ENCODE measurements at places on chromosomes 7 and 10.
A peak's percentile ranks its signal among the peaks of the same experiment; 100 is the strongest.

DNA sequence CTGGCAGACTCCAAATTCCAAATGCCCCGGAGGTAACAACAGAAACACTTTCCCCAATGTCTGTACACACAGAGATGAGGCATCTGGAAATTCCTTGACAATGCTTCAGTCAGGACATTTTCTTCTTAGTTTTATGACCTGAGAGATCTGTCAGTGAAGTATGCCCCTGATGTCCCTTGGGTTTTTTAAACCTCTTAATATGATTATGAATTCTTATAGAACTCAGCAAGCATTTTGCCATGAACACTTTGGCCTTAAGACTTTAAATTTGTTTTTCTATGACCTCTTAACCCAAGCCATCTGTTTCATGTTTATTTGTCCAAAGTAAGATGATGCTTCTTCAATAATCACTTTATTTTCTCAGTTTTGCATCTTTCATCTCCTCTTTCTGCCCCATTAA is 1206.2 kb downstream of the GATA3 start:
- no peak for DNase-seq

- DNase-seq: peak; percentile 29
Measured at GRCh38 chr7:25389489-25390106, 161.3 kb upstream of the NPVF start.

DNA sequence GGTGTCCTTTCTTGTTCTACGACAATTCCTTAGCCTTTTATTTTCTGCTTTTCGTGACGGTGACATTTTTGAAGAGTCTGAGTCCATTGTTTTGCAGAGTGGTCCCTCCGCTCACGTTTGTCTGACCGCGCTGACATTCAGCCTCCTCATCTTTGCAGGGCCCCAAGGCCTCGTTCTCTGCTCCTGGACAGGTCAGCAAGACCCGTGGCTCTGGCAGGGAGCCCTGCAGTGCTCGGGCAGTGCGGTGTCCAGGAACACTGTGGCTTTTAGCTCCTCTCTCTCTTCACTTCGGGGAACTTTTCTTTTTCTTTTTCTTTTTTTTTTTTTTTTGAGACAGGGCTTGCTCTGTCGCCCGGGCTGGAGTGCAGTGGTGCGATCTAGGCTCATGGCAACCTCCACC is 142.5 kb downstream of the DNAJB6 start:
- DNase-seq: no peak

DNA sequence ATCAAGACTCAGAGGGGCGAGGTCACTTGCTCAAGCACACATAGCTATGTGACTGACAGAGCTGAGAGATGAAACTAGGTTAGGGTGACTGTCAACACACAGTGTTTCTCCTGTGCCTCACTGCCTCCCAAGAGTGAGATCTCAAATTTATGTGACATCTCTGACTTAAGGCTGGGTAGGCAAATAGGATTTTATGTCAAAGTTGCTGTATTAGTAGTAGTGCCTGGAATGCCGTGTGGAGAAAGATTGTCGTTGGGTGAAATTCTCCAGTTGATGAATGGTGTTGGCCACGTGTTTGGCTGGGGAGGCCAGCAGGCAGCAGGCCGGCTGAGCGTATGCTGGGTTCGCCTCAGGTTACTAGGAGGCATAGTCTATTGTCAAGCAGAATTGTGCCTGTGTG is 148.3 kb upstream of the BMPER start:
- peak; percentile 73 for DNase-seq

DNA sequence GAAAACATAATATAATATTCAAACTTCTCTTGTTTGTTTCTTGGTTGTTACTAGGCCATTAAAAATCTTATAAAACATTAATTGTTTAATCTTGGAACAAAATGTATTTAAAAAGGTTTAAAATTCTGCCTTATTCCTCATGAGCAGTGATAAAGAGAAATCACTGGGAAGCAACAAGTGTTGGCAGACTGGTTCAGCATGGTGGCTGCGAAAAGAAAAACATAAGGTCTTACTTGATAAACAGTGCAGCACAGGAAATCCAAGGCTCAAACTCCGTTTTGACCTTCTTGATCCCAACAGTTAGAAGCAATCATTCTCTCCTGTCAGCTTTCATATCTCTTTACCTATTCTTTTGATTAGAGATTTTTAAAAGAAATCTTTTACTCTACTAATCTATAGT is 530.8 kb downstream of the CNTNAP2 start:
- DNase-seq: no peak

- DNase-seq: no peak
Measured at GRCh38 chr7:34104992-34105391, 199.7 kb downstream of the BMPER start.

DNA sequence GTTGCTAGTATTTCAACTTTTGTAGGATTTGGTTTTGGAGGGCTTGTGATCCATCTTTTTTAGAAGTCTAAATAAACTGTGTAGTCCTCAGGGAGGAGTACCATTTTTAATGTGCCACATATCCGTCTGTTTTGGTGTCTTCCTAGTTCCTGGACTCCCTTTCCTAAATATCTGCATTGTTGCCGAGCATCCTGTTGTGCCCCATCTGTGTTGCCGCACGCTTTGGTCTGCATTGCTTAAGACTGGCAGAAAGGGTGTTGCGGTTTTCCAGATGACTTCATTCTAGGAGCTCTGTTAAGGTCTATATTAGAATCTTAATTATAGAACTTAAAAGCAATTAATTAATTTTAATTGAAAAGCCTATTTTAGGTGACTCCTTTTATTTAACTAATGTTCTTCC is 49.4 kb downstream of the RBM33 start:
- no peak for DNase-seq

DNA sequence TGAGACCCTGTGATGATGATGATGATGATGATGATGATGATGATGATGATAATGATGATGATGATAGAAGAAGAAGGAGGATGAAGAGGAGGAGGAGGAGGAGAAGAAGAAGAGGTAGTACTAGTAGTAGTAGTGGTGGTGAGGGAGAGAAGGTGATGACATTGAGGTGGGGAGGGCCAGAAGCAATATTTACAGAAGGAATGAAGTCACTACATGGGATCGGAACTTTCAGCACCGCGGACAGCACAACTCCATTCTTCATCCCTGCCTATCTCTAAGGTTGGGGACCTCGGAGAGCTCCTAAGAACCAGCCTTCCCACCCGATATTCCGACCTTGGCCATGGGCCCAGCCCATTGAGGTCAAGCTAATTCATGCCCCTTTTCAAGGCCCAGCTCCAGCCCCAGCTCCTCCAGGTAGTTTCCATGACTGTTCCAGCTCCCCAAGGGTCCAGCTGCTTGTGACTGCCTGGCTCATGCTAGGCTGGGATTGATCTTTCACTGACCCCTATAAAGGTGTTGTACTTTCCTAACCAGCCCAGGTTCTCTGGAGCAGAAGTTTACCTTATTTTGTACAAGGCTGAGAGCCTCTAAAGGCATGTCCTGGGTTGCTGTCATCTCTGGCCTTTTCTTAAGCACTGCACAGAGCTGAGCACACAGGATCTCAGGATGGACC is 10.3 kb downstream of the CRHR2 start:
- DNase-seq: no peak

- no peak for DNase-seq
Measured at GRCh38 chr7:55061726-55062499, 43.1 kb downstream of the EGFR start.

- no peak for DNase-seq
Measured at GRCh38 chr7:56188376-56188775, 72.2 kb upstream of the NUPR2 start.

DNA sequence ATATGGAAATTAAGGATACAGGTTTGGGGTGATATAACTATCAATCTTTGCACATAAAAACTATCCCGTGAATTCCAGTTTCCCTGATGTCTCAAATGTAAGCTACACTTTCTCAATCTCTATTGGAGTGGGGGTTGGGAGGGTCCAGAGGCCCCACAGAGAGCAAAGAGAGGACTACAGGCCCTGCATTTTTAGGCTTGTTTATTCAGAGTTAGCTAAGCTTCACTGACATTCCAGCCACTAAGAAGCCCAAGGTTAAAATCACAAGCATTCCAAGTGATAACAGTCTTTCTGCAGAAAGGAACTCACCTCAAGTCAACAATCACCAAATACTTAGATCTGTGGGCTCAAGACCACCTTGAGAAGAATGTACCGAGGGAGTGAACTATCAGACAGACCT is 31.6 kb upstream of the LAMB1 start:
- no peak for DNase-seq

GRCh38 chr7:37920305-37920848 is at the start of gene EPDR1:
Gene EPDR1 (plus strand): TSS chr7:37920640. CDS start chr7:37920940, 300 bp downstream.
- DNase-seq: peak; percentile 75
